ENCODE measurements at places on chromosomes 3 and 15. TPM values are rescaled to one million over a fixed set of nuclear protein-coding genes. Genes with fewer than 3 reads are reported as not detected.

Gene OTOL1
- not detected for total RNA-seq

Gene CCDC33
- 3.4 TPM for total RNA-seq

Gene PSTPIP1
- 12.8 TPM for total RNA-seq

Gene SYNPR
- 9.9 TPM for total RNA-seq

Gene EPHA3
- 5.5 TPM for total RNA-seq

Gene USP50
- not detected for total RNA-seq

Gene NMNAT3
- 15.6 TPM for total RNA-seq

Gene IVD
- 37.6 TPM for total RNA-seq

Gene RBP2
- total RNA-seq, result not detected

Gene MOBP
- 1.9 TPM for total RNA-seq

Gene TAGLN3
- total RNA-seq, result not detected

Gene CACNA2D2
- 0.24 TPM for total RNA-seq

Gene SERPINI2
- 3.1 TPM for total RNA-seq

Gene RPP14
- 10.4 TPM for total RNA-seq

Gene FHIT
- 7.9 TPM for total RNA-seq

Gene ARGFX
- 16.1 TPM for total RNA-seq

Gene SPINT1
- total RNA-seq, result 16.6 TPM

Gene CLSTN2
- 8.9 TPM for total RNA-seq

Gene CD80
- total RNA-seq, result 4.1 TPM

Gene CNTN4
- 40.0 TPM for total RNA-seq

Gene HGD
- total RNA-seq, result not detected

Gene POPDC2
- total RNA-seq, result 9.4 TPM

Gene SCAANT1
- not detected for total RNA-seq

Gene MYEF2
- 9.6 TPM for total RNA-seq

Gene SLCO2A1
- total RNA-seq, result 4.3 TPM
